ENCODE measurements at places on chromosomes 11 and 22. TPM values are rescaled to one million over a fixed set of nuclear protein-coding genes. Genes with fewer than 3 reads are reported as not detected.

DNA sequence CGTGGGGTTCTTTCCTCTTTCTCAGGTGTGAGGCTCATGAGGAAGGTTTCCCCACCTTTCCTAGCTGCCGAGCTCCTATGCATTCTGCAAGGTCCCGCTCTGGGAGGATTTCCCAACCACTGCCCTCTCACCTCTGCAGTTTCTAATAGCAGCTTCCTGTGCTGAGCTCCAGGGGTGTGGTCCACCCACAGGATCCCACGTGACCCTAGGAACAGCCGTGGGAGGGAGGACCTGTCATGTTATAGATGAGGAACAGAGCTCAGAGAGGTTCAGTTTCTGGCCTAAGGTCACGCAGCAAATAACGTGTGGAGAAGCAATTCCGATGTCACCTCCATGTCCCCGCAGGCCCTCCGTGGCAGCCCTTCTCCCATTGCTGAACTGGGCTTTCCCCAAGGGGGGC is 38.5 kb downstream of the FLRT1 start:
- DNase-seq: no peak

DNA sequence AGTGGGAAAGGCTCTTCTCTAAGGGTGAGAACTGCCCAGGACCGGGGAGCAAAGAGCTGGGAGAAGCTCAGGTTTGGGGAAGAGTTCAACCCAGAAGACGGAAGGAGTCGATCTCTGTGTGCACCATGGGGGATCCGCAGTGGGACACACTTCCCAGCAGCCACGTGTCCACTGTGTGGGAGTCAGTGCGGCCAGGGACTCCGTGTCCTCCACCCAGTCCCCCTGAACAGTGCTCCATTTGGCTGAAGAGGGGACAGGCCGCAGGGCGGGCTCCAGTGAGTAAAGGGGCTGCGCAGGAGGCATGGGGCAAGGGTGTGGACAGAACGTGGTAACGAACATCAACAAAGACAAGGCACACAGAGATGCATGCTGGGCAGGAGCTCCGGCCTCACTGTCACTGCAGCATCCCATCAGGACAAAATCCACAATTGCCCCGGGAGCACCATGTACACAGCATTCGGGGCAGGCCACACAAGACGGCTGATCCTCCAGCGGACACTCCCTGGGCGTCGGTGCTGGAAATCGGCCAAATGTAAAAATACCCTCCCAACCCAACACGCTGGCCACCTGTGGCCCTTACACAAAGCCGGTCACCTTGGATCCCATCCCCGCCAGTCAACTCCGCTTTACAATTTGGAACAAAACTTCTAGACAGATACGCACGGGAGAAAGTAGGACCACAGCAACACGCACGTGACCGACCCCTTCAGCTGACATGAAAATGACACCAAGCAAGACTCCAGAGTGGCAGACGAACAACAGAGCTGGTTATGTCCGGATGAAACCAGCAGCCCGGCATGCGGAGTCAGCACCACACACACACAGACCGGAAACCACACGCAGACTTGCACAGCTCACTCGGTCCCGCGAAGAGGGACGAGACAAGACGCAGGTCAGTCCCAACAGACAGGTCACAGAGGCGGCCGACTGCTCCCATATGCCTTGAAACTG is 366.8 kb downstream of the SHANK2 start:
- no peak for DNase-seq

DNA sequence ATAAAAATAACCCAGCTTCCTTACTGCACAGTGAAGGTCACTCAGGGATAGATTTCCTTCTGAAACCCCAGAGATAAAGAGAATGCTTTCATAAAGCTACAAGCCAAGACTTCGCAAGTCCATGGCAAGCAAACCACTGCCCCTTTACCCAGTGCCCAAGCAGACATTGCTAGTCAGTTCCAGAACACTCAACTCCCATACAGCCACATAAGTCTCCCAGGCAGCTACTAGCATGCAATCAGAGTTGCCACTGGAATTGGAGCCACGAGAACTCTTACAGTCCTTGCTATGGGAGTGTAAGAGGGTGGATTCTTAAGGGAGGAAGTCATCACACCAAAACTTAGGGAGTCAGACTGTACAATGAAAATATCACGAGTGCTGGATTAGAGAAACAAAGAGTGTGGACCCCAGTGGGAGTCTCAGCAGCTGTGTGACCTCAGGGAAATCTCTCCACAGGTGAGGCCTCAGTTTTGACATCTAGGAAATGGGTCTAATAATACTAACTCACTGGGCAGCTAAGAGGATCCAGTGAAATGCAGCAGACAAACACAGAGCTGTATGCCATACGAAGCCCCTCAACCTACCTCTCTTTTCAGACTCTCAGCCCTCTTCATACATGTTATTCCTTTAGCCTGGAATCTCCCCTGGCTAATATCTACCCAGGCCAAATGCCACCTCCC is 526.6 kb downstream of the MN1 start:
- no peak for DNase-seq

DNA sequence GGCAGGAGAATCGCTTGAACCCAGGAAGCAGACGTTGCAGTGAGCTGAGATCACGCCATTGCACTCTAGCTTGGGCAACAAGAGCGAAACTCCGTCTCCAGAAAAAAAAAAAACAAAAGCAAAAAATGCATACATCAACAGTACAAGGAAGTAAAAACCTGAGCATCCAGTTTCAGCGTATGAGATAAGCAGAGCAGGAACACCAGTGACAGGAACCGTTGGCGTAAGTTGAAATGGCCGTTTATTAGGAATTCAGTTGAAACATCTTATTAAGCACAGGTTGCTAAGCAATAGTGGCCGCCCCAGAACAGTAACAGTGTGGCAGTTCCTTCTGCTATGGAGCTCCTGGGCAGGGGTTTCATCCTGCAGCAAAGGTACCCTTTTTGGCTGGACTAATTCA is 4.0 kb upstream of the L3MBTL2 start:
- no peak for DNase-seq

- DNase-seq: no peak
Measured at GRCh38 chr11:10653261-10653660, 40.3 kb downstream of the IRAG1 start.

- no peak for DNase-seq
Measured at GRCh38 chr11:130023204-130023603, 20.6 kb upstream of the PRDM10 start.

GRCh38 chr22:26122920-26123468 is 46.3 kb upstream of the SEZ6L start:
- no peak for DNase-seq

- no peak for DNase-seq
Measured at GRCh38 chr11:76759092-76759491, 24.1 kb upstream of the TSKU start.

GRCh38 chr11:75423721-75424120 is 9.3 kb downstream of the KLHL35 start:
- DNase-seq: no peak

- no peak for DNase-seq
Measured at GRCh38 chr22:31853736-31854495, 90.4 kb upstream of the YWHAH start.

GRCh38 chr11:118287006-118287405 is 17.5 kb upstream of the CD3E start:
- DNase-seq: no peak

DNA sequence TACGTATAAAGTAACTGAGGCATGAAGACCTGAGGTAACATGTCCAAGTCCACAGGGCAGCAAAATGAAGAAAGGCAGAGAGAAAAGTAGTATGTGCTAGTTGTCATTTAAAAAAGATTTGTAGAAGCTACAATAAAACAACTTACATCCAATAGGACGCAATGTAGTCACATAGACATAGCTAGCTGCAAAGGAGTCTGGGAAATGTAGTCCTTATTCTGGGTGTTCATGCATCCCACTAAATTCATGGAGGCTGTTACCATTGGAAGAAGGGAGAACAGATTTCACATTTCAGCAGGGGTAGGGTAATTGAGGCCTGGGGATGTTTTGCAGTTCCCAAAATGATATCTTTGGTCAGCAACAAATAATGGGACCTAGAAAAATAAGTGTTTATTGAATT is 571.4 kb downstream of the MIAT start:
- no peak for DNase-seq

DNA sequence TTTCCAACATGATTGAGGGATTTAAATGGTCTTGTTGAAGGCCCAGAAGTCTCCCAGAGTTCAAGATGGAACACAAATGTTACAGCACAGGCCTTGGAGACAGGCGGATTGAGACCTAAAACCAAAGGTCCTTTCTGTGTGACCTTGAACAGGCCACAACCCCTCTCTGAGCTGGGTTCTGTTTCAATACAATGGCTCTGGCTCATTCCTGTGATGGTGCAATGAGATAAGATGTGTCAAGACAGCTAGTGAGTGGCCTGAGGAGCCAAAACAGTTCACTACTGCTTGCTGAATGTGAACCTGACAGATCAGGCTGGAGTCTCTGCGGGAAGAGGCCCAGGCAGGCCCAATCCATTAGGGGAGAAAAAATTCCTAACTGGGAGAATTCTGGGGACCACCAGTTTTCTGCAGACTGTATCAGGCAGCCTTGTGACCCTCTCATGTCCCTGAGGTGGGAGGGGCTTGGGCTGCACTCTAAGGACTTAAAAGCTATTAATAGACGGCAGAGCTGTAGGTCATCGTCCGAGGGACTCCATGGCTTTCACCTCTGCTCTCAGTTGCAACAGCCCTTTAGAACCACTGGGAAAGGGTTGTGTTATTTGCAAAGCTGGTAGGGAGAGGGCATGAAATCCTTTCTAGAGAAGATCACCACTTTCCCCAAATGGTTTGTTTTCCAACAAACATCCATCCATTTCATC is 126.1 kb upstream of the TEAD1 start:
- DNase-seq: no peak

DNA sequence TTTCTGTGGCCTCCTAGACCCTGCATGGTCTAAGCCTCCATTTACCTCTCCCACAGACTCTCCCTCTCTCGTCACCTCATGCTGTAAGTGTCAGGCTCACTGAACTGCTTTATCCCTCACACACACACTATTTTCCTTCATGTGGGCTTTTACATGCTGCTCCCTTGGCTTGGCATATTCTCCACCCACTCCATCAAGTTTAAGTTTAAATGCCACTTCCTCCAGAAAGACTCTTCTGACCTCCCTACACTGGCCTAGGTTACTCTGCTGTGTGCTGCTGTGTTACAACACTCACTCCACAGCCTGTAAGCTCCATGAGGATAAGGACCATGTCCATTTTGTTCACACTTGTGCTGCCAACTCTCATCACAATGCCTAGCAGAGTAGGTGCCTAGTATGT is 2.5 kb downstream of the DCHS1 start:
- no peak for DNase-seq

- no peak for DNase-seq
Measured at GRCh38 chr11:95149651-95150364, 60.2 kb downstream of the ENDOD1 start.

DNA sequence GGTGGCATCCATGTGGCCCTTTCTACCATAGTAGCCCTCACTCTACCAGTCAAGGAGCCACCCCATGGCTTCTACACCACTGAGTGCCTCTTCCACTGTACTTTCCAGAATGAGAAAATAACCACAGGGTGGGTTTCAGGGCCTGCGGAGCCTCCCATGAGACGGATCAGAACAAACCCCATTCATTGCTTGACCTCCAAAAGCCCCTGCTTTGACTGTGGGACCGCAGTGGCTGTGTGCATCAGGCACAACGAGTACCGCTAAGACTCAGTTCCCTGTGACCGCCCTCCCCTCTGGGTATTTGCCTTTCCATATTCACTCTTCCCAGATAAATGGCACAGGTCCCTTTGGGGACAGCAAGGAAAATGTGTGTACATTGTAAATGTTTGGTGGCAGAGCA is 11.5 kb upstream of the MRGPRF start:
- DNase-seq: no peak

DNA sequence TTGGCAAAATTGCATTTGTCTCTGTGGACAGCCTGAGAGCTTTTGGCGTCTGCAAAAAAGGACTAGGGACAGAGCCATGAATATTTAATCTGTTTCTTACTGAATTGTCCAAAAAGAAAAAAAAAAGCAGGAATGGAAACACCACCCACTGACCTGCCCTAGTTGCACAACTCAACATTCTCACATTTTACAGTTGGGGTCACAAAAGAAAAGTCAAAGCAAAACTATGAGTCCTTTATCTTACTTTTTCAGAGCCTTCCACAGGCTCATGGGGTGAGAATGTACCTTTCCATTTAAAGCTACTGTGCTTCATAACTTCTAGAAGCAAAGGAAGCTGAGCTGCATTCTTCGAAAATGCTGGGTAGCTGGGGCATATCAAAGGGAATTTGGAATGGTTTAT is 225.7 kb downstream of the FAM76B start:
- no peak for DNase-seq

- DNase-seq: peak; percentile 42
Measured at GRCh38 chr11:96337541-96338431, 5.2 kb downstream of the MAML2 start.

GRCh38 chr22:32411402-32411801 is 645 bp downstream of the RTCB start:
- DNase-seq: no peak

GRCh38 chr11:48013269-48013901 is 33.0 kb downstream of the PTPRJ start:
- no peak for DNase-seq

Gene C11orf91
- total RNA-seq: not detected

Gene SUSD2
- 0.83 TPM for total RNA-seq

Gene UBQLN3
- not detected for total RNA-seq

Gene C11orf42
- total RNA-seq: not detected

Gene CASP4
- total RNA-seq: 34.0 TPM

Gene TRIM51
- not detected for total RNA-seq
